ENCODE measurements at places on chromosomes 7 and 10.

- DNase-seq: no peak
Observed at GRCh38 chr10:112946649-112947048, 3.4 kb upstream of the TCF7L2 start.

- DNase-seq: no peak
Observed at GRCh38 chr10:132489053-132489703, 48.4 kb upstream of the INPP5A start.

DNA sequence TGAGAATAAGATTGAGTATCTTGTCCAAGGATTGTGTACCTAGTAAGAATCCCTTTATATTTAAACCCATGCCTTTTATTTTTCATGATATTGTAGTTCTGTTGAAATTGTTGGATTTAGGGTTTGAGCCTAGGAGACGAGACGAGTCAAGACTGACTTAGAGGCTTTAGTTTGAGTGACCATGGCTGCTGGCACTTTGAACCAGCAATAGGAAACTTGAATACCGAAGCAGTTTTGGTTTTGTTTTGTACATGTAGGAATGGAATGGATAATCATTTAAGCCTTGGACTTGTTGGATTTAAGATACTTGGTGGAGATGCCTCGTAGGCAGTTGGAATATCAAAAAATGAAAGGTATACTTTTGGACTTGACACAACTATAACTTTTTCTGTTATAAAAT, 229.0 kb downstream of the BICC1 start:
- DNase-seq: no peak

- no peak for DNase-seq
Observed at GRCh38 chr10:3046210-3046779, 21.1 kb upstream of the PFKP start.

GRCh38 chr10:64071218-64071617, 550.0 kb downstream of the REEP3 start:
- DNase-seq: no peak

DNA sequence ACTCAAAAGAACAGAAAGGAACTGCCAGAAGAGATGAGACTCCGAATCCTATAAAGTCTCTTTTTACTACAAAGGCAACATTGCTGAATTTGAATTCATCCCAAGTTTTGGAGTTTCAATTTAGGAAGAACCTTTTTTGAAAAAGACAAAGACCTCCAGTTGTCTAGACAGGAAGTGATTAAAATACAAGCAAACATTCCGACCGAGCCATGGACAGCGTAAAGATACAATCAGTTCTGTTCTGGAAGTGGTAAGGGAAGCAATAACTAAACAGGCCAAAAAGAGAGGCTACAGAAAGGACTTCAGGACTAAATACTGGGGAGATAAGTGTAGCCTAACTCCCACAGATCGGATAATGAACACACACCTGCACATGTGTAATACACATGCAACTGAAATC, 101.0 kb downstream of the SMURF1 start:
- no peak for DNase-seq

DNA sequence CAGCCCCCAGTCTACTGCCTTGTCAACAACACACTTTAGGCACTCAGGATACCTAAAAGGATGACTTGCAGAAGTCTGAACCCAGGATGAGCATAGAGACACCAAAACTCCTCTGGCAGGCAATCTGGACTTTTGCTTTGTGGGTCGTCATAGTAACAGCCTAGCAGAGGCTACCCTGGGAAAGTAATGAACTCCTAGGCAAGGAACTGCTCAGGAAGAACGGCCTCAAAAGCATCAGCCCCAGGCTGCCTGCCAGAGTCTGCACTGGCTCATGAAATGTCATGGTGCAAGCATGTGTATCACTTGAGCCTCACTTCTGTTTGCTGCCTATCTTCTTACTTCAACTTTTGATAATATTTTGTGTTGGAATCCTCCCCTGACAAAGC, 715.1 kb downstream of the GRID1 start:
- no peak for DNase-seq

- no peak for DNase-seq
Observed at GRCh38 chr10:127048630-127049029, 143.4 kb downstream of the DOCK1 start.

GRCh38 chr10:113736576-113736975, 14.9 kb upstream of the PLEKHS1 start:
- no peak for DNase-seq

DNA sequence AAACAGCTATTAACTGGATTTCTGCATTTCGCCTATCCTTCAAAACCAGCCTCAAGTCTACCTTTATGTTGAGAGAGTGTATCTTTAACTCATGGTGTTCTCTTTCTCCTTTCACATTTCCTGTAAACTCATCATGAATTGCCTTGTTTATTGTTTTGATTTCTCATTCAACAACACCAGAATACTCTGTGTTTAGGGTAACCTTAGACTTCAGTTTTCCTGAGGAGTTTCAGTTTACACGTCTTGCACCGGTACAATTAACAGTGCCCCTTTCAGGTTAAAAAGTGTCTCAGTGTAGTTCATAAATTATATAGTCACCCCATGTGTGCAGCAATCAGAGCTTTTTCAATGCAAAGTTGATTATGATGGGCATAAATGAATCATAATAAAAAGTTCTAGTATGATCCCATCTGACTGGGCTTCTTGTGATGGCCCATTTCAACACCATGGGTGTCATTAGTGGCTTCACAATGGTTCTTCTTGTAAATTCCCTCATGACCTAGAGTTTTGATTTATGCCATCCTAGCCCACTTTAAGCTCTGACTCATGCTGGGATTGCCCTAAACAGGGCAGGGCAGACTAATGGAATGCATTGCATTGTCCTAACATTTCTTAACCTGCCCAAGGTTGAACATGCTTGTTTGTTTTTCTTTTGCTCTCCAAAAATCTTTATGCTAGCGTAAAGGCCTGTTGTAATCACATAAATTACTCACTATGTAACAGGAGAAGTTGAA, 22.0 kb downstream of the ITGB8 start:
- DNase-seq: no peak

- DNase-seq: no peak
Observed at GRCh38 chr10:87657371-87657770, 2.3 kb upstream of the PAPSS2 start.

GRCh38 chr10:78532480-78533042, 498.9 kb downstream of the RPS24 start:
- DNase-seq: no peak

GRCh38 chr10:17861760-17862159, 52.6 kb downstream of the MRC1 start:
- DNase-seq: no peak

- no peak for DNase-seq
Observed at GRCh38 chr10:6270951-6271350, 68.2 kb downstream of the PFKFB3 start.

Measured in stimulated activated CD4-positive, alpha-beta T cell treated with anti-CD3 and anti-CD28 coated beads, TNF-alpha, amount 100 ng/mL, for 48 hours (primary cell).